ENCODE measurements at places on chromosomes 2 and 18.

DNA sequence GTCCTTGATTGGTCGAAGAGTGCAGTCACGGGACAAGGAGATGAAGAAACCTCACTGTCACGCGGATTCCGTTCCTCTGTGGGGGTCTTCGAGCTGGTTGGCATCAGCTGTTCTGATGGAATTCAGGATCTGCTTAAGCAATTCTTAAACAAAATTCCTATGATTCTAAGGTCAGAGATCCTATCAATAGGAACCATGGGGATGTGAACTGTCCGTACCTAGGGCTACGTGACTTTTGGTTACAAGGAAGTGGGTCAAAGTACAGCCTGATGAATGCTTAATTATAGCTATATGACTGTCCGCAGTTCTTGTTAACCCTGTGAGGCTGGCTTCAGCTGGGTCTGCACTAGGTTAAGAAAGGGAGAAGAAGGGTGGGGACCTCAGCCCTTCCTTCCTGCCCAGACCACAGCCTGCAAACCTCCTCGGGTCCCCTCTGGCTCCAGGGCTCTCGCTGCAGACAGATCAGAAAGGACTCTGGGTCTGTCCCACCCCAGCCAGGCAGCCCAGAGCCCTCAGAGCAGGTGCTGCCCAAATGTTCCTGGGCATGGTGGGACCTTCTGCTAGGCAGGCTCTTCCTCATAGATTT, 44.2 kb upstream of the TAF1B start:
- peak; percentile 14 for DNase-seq

DNA sequence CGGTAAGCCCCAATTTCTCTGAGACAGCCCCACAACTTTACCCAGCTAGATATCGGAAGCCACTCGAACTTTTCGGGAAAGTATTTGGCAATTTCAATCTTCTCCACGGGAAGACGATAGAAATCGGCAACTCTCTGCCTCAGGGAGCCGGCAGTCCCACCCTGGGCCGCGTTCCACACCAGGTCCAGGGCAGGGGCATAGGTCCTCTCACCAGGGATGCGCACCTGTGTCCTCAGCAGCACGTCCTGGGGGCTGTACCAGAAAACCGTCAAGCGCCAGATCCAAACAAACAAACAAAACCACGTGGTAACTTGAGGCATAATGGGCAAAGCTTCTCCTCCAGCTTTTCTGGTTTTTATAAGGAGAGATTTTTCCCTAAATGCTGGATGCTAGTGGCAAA, 80.9 kb downstream of the USP40 start:
- no peak for DNase-seq

DNA sequence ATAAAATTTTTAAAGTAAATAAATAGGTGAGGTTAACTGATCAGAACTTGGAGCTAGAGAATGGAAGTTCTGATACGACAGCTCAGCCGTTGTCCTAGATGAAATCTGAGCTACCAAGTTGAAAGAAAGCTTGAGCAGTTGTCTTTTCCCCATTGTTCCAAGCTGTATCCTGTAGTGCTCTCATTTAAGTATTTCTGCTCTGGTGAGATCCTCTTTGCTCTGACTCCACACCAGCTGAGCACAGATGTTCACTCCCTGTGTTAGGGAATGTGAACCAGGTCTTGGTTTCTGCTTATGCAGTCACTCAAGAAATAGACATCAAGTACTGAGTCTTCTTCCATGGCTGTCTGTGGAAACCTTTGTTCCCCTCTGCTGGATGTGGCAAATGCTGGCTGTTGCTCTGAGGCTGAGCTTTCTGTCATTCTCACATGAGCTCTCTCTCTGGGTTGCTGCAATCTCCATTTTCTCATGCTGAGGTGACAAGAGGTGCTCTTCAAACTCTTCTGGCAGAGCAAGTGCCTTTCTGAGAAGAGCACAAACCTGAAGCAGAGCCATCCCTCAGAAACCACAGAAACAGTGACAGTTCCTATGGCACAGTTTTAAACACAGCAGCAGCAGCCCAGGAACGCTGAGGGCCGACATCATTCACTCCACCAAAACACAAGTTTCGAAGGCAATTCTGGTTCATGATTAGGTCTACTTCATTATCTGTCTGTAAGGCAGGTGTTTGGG, 194.1 kb downstream of the SP3 start:
- DNase-seq = no peak

DNA sequence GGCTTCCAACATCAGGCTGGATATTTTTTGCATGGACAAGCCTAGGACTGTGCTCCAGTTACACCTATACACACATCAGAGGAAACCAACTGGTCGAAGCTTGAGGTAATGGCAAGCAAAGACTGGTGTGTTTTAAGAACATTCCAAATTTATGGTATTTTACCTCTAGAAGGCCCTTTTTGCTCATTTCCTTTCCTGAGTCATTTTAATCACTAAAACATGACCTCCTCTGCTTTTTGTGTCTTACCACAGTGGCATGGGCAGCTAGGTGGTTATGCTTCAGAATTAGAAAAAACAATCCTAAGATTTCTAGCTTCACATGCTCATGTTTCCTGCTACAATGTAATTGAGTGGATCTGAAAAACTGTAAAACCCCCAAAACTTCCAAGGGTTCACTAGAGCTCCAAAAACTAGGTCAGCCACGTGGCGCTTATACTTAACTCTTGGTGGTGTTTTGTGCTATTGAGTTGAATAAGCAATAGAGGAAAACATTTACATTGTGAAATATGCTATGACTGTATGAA, 30.6 kb upstream of the CHRNA1 start:
- no peak for DNase-seq

- no peak for DNase-seq
Observed at GRCh38 chr2:119005555-119005954, 63.6 kb downstream of the MARCO start.

- no peak for DNase-seq
Observed at GRCh38 chr2:207091176-207091575, 74.6 kb downstream of the KLF7 start.

DNA sequence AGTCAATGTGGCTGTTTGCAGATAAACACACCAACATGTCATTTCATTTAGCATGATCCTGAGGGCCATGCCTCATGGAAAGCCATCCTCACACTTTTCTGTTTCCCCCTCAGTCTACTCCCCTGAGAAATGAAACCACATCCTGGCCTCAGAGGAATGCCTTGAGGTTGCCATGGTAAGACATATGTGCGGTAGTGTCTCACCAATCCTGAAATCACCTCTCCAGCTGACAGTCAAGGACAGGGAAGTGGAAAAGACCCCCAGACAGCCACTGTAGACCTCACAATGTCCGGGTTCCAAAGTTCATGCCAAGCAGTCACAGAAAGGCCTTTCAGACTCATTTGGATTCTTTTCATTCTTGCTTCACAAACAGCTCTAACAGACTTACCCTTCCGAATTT, 175.2 kb upstream of the PKDCC start:
- no peak for DNase-seq

- no peak for DNase-seq
Observed at GRCh38 chr2:219247678-219248642, 2.7 kb downstream of the STK16 start.

- no peak for DNase-seq
Observed at GRCh38 chr2:9967053-9967775, 15.7 kb downstream of the GRHL1 start.

- DNase-seq = no peak
Observed at GRCh38 chr2:233131936-233132720, 72.0 kb downstream of the INPP5D start.

- no peak for DNase-seq
Observed at GRCh38 chr18:23541349-23542093, 38.2 kb downstream of the RMC1 start.

DNA sequence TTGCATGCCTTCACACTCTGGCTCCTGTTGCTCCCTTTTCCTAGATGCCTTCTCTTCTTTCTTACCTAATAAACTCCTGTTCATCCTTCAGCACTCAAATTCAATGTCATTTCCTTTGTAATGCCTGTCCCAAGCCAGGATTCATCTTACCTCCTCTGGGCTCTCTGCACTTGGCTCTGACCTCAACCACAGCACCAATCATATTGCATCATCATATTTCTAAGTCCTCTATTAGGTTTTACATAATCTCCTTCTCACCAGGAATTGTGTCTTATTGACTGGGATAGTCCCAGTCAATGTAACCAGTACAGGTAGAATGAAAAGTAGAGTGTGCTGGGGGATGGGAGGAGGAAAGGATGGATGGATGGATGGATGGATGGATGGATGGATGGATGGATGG, 187.1 kb downstream of the NRP2 start:
- no peak for DNase-seq

DNA sequence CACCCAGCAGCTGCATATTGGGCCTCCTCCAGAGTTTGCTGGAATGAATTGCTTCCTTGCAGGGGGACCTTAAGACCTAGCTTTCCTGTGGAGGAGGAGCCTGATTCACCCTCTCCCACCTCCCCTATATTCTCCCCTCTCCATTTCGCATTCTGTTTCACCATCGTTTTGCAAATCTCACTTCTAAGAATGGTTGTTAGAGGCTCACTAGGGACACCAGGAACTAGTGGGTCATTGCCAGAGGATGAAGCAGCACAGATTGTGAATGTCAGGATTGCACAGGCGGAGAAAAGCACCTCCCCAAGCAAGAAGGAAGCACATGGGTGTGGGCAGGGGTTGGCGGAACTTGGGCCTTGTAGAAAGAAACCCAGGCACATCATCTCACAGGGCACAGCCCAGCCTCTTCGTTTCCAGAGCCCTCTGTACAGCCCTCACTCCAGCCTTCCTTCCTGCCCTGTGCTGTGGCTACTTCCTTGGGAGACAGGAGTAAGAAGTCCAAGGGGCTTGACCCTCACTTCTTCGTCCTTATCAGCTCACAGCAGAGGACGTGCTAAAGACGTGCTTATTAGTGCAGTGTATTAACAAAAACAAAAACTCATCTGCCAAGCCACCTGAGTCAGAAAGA, 63.4 kb downstream of the TACR1 start:
- DNase-seq = no peak

GRCh38 chr2:162928356-162928755, 89.8 kb upstream of the KCNH7 start:
- DNase-seq = no peak

DNA sequence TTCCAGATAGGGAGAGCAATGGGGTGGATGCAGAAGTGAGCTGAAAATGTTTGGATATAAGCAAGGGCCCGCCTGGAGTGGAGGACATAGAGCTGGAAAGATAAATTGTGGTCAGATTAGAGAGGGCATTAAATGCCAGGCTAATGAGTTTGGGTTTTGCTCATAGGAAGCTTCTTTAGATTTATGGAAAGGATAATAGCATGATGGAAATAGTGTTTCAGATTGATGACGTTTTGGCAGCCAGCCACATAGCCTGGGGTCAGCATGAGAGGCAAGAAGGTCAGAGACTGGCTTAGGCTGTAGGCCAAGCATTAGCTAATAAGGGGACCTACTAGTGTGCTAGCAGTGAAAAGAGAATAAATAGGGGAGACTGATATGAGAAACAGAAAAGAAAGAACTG, 321.6 kb downstream of the STK39 start:
- no peak for DNase-seq

DNA sequence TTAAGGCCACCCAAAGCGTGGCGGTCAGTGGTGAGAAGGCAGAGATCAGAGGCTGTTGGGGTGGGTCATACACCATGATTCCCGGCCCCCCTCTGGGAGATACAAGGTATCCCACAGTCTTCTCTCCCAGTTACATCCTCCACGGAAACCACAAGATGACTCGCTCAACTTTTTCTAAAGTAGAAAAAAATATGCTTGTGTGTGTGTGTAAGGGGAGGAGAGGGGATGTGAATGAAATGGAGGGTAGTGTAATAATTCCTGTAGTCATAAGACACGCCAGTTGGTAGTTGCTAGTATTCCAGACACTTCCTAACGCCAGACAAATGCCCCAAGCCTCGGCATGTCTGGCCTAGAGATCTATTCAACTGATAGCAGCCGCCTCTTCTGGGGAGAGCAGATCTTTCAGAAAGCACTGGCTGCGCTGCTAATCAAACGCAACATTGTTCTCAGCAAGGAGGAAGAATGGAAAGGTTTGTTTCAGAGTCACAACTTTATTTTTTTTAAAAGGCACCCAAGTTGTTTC, 143.5 kb downstream of the TGIF1 start:
- no peak for DNase-seq

GRCh38 chr2:95075440-95076132, 46.0 kb downstream of the MRPS5 start:
- no peak for DNase-seq

DNA sequence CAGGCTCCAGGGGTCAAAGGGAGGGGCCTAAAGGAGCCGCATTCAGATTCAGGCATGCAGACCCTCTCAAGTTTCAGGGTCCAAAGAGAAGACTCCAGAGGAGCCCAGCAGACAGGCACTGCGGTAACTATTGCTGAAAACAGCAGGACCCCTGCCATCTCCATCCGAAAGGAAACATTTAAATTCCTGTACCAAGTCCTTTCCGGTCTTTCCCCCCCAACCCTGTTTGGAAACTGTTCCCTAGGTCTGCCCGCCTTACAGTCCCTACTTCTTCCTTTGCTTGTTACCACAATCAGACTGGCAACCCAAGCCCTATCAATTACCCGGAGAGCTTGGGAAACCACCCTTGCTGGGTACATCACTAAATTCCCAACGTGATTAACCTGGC, 82.0 kb downstream of the DNMT3A start:
- no peak for DNase-seq

- DNase-seq = no peak
Observed at GRCh38 chr2:79717364-79718007, 204.6 kb downstream of the CTNNA2 start.

DNA sequence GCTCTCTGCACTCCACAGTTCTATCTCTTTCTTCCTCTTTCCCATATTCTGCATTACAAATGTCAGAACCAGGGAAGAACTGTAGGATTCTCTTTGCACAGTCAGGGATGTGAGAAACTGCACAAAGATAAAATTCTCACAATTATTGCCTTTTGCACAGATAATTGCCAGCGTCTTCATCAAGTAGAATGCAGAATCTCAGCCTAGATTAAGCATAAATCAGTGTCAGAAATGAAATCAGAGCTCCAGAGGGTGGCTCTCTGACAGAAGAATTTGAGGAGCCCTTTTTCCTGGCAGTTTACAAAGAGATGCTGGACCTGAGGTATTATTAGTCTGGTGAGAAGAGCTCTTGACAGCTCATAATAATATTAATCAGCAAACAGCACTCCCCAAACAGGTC, 173.1 kb downstream of the PTH2R start:
- DNase-seq = no peak

GRCh38 chr2:96265349-96265839, 403 bp downstream of the TMEM127 start:
- peak; percentile 59 for DNase-seq

DNA sequence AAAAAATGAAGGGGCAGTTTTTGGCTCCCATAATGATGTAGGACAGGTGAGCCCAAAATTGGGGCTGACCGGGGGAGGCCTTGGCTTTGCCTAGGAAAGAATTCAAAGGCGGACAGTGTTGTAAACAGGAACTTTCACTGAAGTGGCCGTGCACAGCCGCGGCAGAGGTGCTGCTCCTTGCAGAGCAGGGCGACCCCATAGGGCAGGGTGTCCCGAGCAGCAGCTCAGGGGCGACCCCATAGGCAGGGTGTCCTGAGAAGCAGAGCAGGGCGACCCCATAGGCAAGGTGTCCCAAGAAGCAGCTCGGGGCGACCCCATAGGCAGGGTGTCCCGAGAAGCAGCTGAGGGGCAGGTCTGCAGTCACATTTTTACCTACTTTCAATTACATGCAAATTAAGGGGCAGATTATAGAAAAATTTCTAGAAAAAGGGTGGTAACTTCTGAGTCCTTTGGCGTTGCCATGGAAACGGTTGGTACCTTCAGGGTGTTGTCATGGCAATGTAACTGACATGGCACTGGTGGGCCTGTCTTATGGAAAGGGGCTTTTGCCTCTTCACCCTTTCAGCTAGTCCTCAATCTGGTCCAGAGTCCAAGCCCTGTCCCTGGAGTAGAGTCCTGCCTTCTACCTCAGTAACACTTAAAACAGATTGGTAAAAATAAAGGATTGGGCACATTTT, 134.5 kb downstream of the FBXO15 start:
- no peak for DNase-seq
